ENCODE measurements at places on chromosomes 1 and 21. TPM values are rescaled to one million over a fixed set of nuclear protein-coding genes. Genes with fewer than 3 reads are reported as not detected.

DNA sequence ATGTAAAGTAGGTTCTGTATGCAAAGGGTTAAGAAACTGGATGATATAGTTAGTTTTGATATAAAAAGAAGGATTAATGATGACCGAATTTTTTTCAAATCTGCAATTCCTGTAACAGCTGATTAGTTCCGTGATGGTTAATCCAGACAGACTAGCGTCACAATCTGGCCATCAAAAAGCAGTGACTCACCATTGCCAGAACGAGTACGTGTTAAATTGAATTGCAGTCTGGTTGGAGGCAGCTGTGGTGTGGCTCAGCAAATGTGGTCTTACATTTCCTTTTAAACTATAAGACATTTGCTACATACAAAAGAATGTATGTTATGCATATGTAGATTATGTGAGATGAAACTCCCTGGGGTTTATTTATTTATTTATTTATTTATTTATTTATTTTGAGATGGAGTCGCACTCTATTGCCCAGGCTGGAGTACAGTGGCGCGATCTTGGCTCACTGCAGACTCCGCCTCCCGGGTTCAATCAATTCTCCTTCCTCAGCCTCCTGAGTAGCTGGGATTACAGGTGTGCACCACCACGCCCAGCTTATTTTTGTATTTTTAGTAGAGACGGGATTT is 139.8 kb downstream of the RYR2 start:
- DNase-seq = no peak

- no peak for DNase-seq
Measured at GRCh38 chr1:6121021-6121421, 59.1 kb downstream of the CHD5 start.

DNA sequence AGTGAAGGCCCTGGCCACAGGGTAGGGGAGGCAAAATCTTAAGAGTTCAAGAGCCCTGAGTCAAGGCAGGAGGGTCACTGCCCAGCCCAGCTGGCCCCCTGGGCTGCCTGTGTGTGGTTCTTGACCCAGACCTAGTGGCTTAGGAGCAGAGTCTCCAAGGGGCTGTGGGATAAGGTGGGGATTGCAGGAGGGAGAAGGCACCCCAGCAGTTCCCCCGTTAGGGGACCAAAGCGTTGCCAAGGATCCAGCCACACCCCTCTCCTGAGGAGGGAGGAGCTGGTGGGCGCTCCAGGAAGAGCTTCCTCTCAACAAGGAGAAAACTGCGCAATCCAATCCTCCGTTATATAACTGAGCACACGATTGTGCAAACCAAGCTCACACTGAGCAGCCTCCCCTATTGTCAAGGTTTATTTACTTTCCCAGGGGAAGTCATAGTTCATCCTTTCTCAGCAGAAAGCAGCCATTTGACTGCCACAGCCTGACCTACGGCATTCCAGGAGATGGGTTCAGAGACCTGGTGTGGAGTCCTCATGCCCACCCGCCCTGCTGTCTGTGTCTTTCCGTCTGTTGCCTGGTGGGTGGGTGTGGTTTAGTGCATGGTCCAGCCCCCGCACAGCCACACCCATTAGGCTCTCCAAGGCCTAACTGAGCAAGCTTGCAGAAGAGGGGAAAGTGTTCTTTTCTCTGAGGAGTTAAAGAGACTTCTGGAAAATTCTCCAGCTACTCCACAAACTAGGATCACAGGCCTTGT is 3.5 kb downstream of the EPHX1 start:
- no peak for DNase-seq

- DNase-seq = no peak
Measured at GRCh38 chr1:204080163-204080903, 7.4 kb downstream of the SOX13 start.

DNA sequence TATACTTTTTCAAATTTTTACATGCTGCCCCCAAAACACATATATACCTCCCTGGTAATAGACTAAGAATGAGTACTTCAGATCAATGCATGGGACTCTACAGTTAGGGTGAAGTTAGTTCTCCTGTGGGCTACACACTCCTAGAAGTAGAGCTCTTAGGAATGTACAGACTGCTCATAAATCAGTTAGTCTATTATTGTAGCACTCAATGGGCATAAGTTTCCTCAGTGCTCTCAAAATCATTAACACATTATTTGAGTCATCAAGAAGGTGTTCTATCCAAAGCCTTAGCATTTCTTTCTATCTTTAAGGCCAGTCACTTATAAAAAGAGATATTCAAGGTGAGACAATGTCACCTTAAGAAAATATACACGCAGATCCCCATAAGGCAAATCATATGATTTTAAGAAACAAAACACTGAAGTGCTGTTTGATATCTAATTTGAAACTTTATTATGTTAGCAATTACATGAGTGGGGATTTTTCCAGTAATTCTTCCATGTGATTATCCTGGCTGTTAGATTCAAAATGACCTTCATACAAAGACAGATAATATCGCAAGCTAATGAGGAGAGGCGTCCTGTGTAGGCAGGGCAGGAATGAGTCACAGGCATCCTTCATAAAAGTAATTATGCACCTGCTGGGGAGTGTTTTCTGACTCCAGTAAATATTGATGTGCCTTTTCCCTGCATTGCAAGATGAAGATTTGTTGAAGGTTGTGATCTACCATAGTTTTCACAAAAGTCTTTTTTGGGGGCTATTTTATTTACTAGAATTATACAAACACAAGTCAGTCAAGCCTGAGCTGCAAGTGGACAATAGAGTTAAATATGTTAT is 167.2 kb upstream of the ATP1B1 start:
- DNase-seq = no peak

DNA sequence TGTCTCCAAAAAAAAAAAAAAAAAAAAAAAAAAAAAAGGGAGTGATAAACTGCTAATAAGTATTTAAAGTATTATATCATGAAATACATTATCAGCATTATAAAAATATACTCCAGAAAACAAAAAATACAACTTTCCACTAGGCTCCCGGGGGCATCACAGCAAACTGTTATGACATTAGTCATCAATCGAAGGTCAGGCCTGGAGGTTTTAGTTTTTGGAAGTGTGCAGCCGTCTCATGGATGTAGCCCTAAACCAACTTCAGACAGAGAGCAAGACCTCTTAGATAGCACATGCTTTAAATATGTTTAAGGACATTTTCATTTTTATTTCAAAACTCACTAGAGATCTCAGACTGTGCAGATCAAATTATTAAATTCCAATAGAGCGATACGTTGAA is 106.3 kb downstream of the RERE start:
- DNase-seq = no peak

DNA sequence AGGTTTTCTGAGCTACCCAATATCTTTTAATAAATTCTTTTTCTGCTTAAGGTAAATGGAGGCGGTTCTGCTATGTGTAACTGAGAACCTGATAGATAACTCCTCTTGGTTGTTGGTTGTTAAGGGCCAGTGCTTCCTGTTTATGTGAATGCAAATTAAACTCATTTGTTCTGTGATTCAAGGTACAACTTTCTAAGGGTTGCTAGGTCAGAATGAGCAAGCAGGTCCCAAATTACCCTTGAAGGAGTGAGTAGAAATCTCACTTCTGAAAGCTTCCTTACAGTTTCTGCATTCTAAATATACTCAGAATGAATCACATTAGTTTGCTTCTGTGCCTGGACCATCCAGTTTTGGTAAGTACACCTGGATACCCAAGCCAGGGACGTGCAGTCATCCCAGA is 15.5 kb upstream of the FAM78B start:
- no peak for DNase-seq

DNA sequence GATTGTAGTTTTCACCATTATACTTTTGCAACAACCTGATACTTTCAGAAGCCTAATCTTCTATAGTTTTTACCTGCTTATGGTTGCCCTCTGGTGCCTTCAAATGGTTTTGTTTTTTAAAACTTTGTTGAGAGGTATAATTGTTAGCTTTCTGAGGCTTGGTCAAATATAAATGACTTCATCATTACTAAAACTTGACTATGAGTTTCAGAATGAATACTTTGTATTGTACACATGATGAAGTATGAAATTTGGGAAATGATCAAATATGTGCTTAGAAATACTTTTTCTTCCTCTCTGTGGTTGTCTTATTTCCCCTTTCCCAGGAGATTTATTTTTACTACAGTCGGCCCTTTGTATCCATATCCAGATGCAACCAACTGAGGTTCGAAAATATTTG is 151.8 kb upstream of the B3GALT2 start:
- no peak for DNase-seq

DNA sequence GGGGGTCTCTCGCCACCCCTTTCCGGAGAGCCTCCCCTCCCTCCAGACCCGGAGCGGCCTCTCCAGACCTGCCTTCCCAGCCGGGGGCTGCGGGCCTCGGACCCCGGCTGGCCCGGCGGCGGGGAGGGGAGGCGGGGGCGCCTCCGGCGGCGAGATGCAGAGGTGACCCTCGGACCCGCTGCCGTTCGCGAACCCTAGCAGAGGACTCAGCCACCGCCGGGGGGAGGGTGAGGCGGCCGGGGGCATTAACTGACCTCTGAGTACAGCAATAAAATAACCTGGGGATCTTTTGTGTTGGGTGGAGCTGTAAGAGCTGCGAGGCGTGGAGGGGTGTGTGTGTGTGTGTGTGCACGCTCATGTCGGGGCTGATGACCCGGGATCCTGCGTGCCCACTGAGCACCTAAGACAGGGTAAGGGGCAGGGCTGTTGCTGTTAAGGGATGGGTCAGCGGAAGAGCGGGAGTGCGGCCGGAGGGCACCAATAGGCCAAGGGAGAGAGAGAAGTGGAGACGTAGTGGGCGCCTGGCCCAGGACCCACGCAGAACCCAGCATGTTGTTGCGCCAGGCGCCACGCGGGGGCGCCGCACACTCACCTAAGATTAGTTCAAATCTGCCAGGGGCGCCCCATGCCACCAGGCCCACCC is 6.3 kb downstream of the HAPLN2 start:
- DNase-seq = peak; percentile 73

GRCh38 chr1:245179706-245180105 is 24.9 kb downstream of the KIF26B start:
- no peak for DNase-seq

DNA sequence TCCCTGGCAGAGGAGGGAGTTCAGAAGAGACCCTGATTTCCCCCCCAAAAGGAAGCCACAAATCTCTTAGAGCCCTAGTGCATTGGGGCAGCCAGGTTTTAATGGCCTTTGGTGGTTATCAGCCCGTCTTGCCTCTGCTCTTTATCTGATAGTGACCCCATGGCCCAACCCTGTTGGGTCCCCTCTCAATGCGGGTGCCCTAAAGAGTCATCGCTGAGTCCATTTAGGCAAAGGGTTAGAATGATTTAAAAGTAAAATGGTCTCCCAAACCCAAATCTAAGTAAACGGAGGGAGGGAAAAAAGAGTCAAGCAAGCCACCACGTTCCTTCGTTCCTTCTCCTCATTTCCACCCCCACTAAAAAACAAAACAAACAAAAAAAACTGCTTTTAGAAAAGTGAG is 164.0 kb downstream of the RUNX1 start:
- DNase-seq = no peak

DNA sequence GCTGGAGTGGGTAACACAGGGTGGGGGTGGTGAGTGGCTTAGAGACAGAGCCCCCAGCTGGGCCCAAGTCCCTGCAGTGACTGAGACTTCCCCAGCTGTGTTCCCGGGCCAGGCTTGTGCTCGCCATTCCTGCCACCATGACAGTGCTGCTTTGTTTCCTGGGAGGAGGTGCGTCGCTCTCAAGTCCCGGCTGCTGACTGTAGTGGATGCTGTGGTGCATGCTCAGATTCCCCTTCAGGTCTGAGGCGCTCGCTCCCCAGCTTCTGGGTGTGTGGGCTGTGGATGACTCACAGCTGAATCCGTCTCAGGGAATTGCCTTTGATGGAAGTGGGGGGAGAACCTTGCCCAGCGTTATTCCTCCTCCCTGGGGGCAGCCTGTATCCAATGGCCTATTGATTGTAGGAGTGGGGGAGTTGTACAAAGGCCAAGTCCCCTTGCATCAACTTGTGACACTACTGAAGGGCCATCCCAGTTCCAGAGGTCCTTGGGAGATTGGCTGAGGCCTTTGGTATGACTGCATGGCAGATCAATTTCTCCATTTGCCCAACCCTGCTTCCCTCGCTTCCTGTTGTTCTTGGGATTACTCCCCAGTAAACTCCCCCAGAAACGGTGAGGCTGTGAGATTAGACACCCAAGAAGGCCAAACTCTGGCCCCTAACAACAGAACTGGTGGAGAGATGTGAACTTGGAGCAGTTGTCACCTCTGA is 17.8 kb upstream of the POU3F1 start:
- no peak for DNase-seq

GRCh38 chr1:162736184-162736583 is 54.3 kb upstream of the HSD17B7 start:
- no peak for DNase-seq

DNA sequence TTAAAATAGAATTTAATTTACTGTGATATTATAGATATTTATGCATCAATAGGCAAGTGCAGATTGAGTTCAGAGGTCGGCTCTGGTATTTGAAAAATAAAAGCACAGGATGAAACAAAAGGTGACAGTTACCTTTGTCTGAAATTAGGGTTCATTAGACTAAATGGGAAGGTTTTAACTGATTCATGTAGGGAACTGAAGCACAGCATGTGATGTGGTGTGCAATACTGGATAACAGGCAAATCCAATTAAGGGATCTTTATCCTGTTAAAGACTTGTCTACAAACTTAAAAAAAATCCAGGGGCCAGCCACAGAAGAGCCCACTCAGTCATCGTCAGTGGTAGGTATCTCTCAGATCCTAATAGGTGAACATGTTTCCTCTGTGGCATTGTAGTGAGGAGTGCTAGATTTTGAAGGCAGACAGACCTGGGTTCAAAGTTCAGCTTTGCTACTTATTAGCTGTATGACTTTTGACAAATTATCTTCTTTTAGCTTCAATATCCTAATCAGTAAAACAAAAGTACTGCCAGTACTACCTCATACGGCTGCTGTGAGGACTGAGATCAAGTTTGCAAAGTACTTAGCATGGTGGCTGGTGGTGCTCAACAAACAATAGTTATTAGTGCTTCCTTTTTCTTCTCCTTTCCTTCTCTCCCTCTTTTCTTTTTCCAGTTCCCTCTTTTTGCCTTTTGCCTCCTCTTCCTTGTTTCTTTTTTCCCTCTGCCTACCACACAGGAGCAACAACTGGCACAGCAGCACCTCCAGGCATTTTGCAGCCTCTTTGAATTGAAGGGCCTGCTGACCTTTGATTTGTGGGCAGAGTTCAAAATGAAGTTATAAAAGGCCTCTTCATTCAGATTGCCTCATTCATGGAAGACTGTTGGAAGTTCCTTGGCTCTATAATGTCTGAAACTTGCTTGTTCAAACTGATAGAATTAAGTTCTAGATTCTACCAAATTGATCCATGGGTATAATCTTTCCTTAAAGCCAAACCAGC is 44.9 kb upstream of the FOXD3 start:
- no peak for DNase-seq

The SYT11 gene
- total RNA-seq = 15.4 TPM

The TSPEAR gene
- total RNA-seq = not detected

The ERG gene
- 133 TPM for total RNA-seq

The TMPRSS3 gene
- total RNA-seq = not detected

The CLEC20A gene
- not detected for total RNA-seq

The ACTN2 gene
- 0.21 TPM for total RNA-seq

The SETD4 gene
- 15.7 TPM for total RNA-seq

The APCS gene
- not detected for total RNA-seq
